ENCODE measurements at places on chromosomes 1 and 21.
A peak's percentile ranks its signal among the peaks of the same experiment; 100 is the strongest.

GRCh38 chr1:109138358-109138757, 24.4 kb downstream of the ELAPOR1 start:
- DNase-seq, result no peak

- no peak for DNase-seq
Measured at GRCh38 chr1:17472814-17473213, 33.3 kb upstream of the RCC2 start.

DNA sequence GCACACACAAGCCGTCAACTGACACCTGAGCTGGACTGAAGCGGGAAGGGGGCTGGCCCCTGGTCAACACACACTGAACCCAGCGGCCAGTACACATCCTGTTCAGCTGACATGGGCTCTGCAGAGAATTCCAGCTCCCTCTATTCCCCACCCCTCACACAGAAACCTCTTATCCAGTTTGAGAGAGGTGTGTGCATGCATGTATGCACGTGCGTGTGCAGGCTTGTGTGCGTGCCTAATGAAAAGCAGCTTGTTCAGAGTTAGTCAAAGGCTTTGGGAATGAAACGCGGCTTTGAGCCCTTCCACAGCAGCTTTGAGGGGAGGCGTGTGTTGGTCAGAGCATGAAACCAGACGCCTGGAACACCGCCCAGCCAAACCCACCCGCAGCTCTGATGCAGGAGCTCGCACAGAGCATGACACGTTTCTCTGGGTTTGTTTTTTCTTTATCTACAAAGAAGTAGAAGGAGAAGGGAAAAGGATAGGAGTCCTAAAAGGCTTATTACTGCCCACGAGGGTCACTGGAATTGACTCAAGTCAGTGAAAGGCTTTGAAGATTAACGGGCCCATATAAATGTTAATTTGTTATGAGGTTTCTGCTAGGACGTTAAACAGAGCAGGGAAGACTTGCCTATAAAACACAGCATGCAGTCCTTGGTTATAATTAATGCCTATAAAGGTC, 184.2 kb downstream of the ETS2 start:
- DNase-seq, result no peak

GRCh38 chr1:59291561-59291960, 5.3 kb upstream of the FGGY start:
- no peak for DNase-seq

- DNase-seq, result no peak
Measured at GRCh38 chr21:46361176-46361575, 37.2 kb downstream of the PCNT start.

DNA sequence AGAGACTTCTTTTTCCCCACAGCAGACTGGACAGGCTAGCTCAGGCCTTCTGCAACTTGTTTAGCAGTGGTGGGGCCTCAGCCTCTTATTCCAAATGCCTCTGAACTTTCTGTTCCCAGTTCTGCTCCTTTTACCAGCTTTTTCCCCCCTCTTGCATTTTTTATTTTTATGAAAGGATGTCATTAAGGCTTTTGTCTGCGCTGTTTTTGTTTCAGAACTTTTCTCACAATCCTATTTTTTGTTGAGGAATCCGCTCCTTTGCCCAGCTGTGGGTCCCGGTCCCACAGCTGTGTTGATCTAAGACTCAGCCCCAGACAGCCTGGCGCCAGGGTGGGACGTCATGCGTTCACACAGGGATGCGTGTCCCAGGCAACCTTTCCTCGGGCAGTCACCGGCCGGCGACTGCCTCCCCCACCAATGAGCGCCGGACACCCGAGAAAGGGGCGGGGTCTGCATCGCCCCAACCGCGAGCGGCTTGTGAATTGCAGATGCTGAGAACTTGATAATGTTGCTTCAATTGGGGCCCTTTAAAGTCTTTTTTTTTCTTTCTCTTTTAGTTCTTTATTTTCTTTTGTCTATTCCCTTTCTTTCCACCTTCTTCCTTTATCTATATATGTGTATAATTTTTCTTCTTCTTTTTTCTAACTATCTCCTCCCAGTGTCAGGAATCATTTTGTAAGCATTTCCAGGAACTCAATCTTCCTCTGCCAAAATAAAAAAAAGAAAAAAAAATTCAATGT, 3.0 kb upstream of the ID3 start:
- DNase-seq, result no peak

DNA sequence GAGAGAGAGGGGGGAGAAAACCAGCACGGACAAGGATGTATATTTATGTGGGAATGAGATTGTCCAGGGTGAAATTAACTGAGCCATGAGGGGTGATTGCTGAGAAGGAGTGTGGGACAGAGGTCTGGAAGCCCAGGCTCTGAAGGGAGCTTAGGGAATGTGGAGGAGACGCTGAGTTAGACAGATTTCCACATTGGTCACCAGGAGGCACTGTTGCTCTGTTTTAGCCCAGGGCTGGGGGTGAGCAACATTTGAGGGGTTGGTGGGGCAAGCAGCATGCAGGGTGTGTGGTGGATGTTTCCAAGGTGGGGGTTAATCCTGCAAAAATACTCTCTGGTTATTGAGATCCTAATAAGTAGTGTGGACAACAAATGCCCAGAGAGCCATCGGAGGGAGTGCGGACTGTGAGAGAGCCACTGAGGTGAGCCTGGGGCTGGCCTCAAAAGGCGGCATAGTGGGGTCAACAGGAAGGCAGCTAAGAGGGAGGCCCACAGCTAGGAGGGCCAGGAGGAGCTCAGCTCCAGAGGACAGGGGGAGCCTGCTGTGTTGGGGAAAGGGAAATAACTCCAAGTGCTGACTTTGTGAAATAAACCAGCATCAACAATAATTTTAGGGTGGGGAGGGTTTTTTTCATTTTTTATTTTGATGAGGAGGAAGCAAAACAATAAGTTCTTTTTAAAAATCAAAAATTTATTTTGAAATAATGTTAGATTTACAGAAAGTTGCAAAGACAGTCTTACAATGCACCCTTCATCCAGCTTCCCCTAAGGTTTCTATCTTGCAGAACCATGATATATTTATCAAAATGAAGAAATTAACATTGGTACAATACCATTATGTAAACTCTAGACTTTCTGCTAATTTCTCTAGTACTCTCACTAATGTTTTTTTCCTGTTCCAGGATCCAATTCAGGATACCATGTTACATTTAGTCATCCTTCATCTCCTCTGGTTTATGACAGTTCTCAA, 82.8 kb upstream of the CD34 start:
- DNase-seq, result no peak

DNA sequence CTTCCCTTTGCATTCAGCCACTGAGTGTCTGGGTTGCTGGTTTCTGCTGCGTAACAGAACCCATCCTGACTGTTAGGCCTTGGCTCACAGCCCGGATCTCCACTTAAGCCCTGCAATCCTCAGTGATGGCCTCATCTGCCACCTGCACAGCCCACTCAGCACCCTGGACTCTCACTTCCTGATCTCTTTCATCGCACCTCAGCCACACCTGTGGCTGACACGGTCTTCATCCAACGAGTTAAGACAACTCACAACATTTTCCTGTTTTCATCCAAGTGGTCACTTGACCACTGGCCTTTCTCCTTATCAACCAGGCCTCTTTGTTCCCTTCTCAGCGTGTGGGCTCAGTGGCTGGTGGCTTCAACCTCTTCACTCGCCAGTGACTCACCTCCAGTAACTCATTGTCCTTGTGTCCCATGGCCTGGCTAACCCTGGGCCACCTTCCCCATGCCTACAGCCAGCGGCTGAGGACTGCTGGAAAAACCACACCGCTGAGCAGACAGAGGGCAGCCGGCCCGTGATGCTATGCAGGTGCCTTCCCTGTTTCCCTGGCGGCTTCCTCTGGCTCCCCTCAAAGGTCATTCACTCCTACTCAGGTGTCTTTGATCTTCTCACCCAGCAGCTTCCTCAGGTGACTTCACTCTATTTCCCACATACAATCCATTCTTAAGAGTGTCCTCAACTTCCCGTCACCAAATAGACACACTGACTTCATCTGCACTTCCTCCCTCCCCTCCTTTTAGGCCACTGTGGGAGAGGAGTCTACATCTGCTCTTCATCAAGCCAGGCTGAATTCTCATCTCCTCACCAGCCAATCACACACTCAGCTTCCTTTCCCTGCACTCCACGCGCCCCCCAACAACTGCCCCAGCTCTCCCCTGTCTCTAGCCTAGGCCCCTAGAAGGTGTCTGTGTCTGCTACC, 19.9 kb upstream of the EDN2 start:
- no peak for DNase-seq

- no peak for DNase-seq
Measured at GRCh38 chr1:209038735-209039134, 544.8 kb upstream of the CAMK1G start.

- no peak for DNase-seq
Measured at GRCh38 chr1:82879701-82880305, 1079.1 kb downstream of the ADGRL2 start.

GRCh38 chr21:42983103-42983502, 8.7 kb downstream of the PKNOX1 start:
- DNase-seq, result no peak

DNA sequence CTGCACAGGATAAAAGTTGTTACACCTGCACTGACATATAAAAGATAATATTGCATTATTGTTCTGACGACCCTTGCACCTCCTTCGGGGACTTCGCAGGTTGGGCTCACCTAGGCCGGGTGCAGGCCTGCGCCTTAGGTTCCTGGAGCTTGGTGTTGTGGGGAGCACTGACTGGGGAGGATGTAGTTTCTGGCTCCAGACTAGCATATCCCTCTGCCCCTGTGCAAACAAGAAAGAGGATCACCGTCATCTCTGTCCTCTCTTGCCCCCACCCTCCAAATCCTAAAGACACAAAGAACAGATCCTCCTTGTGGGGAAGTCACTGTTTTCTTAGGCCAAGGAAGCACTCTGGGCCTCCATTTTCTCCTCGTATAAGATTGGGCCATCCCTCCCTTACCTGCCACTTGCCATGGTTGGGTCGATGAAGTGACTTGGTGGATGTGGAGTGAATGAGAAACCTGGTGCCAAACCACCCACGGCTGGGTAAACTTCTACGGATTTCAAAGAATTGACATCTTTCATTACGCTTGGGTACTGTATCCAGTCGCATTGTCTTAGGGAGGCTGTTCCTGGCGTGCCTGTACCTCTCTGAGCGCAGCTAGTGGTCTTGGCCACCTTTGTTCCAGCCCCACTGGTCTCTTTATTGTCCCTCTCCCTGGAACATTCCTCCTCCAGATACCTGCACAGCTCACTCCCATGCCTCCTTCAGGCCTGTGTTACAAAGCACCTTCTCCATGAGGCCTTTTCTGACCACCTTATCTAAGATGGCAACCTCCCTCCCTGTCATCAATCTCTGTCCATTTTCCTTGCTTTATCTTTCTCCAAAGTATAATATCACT, 34.4 kb upstream of the PKP1 start:
- DNase-seq, result no peak

GRCh38 chr1:167881069-167881468, 32.9 kb downstream of the ADCY10 start:
- no peak for DNase-seq

DNA sequence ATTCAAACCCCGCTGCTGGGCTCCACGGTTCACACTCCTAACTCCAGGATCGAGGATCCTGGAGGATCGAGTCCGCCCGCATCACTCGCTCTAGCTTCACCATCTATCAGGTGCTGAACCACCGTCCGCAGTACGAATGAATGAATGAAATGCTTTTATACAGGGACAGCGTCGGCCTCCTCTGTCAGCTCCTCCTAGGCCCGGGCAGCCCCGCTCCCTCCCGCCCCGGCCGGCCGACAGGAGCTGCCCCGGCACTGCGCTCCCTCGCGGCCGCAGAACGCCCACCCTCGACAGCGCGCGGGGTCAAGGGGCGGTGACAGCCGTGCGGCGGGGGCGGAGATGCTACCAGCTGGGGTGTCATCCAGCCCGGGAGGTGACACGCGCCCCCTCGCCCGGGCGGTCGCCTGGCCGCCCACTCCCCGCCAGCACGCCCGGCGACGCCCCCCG, 520 bp downstream of the ZBTB17 start:
- DNase-seq, result no peak

DNA sequence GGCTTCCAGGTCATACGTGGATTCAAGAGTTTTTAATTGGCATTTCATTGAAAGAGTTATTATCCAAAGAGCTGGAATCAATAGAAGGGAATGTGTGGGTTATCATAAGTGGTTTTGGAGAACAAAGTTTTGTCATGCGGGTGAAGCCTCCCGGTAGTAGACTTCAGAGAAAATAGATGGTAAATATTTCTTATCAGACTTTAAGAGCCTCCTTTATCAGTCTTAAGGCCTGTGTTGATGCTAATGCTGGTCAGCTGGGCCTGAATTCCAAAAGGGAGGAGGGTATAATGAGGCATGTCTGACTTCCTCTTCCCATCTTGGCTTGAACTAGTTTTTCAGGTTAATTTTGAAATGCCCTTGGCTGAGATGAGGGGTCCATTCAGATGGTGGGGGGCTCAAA, 89.7 kb downstream of the ITSN1 start:
- no peak for DNase-seq

- peak; percentile 52 for DNase-seq
Measured at GRCh38 chr1:39653546-39654031, 14.1 kb upstream of the HEYL start.

DNA sequence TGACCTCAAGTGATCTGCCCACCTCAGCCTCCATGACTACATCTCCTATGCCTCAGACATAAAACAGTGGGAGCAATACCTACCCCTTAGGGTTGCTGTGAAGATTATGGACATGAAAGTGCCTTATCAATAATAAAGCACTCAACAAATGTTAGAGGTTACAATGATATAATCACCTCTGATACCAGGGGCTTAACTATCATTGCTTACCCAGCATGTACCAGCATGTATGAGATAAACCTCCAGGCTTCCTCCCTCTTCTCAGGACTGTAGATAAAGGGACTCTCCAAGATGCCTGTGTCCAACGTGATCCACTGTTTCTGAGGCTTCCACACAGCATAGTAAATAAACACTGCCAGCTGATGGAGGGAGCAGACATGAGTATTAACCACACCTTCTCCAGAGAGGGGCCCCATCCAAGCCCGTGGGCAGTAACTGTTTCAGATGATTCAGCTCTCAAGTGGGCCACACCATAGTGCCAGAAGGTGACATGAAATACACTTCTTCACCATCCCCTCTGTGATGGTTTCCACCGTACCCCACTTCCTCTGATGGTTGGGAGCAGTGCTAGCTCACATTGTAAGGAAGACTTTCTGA, 26.2 kb downstream of the RHBDL2 start:
- DNase-seq, result no peak

DNA sequence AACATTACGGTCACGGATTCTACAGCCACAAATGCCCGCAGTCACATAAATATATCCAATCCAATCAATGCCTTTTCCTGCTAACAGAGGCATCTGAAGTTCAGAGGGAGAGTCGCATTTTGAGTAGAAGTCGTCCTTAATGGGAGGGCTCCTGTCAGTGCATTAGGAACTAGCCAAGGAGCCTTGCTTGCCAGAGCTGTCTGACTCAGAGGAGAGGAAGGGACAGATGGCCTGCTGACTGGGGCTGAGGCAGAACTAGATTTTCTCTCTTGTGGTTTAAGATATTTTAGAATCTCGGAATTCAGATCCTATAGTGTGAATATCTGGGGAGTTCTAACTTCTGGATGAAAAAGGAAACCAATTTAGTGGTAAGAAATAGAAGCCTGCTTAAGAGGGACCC, 10.6 kb downstream of the XKR8 start:
- no peak for DNase-seq

Data from GM18507 (cell line).